ENCODE measurements at places on chromosomes 16 and 17.

DNA sequence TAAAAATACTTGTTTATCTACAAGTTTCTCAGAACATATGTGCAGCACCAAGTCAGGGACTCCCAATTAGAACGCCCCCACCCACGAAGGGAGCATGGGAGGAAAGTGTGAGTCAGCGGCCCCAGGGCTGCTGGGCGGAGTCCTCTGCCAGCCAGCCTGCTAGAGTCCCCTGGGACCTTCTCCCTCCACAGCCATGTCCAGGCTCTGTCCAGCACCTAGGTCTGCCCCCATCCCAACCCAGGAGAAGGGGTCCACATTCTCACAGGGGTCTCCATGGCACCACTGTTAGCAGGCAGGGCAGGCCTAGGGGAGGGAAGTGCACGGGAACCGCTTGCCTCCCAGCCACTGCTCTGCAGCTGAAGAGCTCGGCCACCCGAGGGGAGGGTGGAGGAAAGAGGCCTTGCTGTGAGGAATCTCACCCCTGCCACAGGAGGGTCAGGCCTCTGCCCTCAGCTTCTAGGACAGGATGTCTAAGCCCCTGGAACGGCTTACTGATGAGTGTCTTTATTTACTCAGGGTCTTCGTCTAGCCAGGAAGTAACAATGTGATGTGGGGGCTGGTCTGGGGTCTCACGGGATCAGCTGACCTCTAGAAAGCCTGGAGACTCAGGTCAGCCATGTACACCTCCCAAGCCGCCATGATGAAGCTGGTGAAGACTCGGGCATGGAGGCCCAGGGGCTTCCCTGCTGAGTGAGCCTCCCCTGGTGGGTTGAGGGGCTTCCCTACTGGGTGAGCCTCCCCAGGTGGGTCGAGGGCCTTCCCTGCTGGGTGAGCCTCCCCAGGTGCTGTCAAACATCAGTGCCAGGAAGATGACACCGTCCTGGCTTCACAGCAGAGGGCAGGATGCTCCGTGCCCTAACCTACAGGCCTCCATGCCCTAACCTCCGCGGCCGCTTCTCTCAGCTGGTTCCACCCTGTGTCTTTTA lies 190.3 kb downstream of the RBFOX3 start:
- DNase-seq: no peak

- DNase-seq: no peak
Observed at GRCh38 chr16:1155353-1156054, 2.6 kb downstream of the CACNA1H start.

DNA sequence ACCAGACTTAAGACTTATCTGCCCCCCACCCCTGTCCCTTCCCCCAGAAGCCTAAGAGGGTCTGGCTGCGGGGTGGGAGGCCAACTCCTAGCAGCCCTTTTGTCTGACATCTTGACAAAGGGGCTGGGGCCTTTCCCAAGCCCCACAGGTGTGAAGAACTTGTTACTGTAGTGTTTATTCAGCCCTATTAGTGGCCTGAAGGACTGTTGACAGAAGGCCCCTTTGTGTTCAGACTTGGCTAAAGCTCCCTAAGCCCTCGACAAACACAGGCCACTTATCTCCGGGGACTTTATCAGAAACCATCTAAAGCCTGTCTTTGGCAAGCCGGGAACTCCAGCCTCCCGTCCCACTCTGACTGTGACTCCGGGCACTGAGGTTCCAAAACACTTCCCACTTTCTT lies 129.8 kb downstream of the NTN1 start:
- DNase-seq: no peak

DNA sequence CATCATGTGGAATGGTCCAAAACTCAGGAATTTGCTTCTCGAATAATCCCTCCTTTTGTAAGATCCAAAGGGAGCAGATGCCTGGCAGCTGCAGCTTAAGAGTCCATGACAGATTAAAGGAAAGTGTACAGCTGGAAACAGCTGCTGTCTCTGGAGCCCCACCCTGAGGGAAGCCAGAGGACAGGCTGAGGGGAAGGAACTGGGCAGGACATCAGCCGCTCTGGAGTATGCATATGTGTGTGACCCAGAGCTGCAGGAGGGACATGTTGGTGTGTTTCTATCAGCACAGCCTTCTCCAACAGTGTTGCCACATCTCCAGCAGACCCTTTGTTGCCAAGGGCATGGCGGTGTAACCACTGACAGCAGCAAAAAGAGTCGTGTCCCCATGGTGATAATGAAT lies 46.2 kb downstream of the CYB561 start:
- no peak for DNase-seq
